ENCODE measurements at places on chromosomes 5 and 9.

- peak; percentile 99 for ATAC-seq
These were observed 54.0 kb downstream of the PCA3 start for GRCh38 chr9:76818271-76818670.

- ATAC-seq, result no peak
These were observed 78.9 kb upstream of the ADRB2 start for GRCh38 chr5:148747536-148747906.

GRCh38 chr9:109450346-109450745 is 47.8 kb downstream of the PTPN3 start:
- ATAC-seq, result no peak

- no peak for ATAC-seq
These were observed 197.1 kb downstream of the NTRK2 start for GRCh38 chr9:84866396-84867175.

DNA sequence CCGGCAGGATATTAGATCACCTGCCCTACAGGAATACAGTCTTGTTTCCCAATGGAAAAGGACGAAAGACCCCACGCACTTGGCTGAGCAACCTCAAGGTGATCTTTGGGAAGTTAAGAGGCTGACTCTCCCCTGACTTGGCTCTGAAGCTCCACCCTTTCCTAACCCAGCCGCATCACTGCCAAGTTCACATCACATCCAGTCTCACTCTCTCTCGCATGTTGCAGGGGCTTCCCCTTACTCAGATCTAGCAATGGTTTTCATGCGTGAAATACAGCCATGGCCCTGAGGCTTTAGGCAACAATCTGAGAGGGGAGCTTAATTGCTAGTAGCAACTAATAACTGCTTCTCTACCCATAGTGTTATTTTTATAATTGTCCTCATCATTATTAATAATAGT is 211.6 kb downstream of the DOCK8 start:
- no peak for ATAC-seq

- no peak for ATAC-seq
These were observed 36.7 kb upstream of the ORM1 start for GRCh38 chr9:114286146-114286679.

DNA sequence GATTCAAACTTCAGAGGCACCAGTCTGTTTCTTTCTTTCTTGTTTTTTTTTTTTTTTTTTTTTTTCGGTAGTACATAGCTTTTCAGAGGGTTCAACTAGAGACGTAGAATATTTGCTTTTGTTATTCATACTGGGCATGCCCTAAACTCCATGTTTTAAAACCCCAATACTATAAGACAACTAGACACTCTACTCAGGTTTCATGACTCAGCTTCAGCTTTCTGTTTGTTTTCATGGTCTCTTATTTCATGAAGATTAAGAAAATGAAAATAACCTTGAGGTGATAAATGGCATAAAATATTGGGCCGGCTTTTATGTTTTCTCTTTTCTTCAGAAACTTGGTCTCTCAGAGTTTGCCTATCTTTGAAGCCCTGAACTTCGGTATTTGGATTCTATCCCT is 2126.3 kb upstream of the ACO1 start:
- ATAC-seq, result no peak

DNA sequence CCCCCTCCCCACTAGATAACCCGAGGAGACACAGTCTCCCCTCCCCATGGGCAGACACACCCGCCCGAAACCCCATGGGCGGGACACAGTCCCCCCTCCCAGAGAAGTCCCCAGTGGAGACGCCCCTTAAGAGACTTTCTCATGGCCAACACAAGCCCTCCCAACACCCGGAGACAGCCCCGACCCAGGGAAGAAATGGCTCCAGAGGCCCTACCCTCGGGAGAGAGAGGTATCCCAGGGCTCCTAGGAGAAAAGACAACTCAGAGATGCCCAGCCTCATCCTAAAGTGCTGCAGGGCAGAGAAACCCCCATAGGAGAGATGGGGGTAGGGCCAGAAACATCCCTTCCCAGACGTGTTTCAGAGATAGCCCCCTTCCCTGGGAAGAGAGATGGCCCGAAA is 27.4 kb downstream of the PCDH1 start:
- ATAC-seq, result no peak

GRCh38 chr9:109355564-109356297 is 34.9 kb upstream of the EPB41L4B start:
- peak; percentile 49 for ATAC-seq

DNA sequence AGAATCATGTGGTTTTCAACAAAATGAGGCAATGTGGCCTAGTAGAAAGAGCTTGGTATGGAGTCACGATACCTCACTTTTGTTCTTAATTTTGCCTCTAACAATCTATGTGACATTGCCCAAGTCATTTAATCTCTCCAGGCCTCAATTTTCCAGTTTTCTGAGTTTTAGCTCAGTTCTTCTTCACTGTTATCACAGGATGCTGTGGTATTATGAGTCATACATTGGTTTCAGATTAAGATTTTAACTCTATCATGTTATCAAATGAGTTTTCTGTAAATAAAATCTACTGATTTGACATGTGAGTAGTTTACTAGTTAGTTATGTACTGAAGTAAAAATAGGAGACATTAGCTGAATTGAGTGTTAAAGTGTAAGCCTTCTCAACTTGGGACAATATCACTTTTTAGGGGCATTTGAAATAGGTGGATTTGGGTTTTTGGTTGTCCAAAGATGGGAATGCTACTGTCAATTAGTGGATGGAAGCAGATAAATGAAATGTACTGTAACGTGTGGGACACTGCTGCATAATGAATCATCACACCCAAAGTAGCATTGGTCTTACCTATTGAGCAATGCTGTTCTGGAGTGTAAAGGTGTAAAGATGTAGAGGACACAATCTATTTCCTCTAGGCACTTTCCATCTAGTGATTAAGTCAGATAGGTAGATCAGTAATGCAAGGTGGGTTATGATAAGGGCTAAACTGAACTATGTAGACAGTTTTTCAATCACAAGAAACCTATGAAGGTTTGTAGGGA is 73.3 kb downstream of the NNT start:
- ATAC-seq, result no peak

DNA sequence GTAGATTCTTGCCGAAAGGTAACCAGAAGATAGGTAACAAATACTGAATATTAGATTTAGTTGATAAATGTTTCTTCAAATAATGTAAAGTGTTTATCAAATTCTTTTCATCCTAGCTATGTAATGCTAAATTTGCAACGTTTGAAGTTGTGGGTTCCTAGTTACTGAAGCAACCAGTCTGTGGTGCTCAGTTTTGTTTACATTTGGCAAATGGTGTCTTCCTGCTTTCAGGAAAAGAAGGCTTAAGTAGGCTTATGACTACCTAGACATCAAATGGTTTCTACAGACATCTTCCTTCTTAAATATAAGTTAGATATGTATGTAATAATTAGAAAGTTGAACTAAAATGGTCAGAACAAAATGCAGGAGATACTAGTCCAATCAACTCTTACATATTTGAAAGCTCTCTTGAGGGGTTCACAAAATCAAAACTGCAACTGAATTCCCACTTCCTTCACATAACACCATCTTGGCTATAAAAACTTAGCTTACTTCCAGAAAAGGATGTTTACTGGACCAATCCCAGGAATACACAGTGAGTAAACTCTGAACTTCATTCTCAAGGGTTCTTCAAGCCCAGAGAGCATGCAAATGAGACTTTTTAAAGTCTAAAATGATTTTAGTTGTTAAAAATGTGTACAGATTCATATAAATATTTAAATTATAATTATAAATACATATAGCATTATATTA is 125.7 kb upstream of the ITGA1 start:
- no peak for ATAC-seq

DNA sequence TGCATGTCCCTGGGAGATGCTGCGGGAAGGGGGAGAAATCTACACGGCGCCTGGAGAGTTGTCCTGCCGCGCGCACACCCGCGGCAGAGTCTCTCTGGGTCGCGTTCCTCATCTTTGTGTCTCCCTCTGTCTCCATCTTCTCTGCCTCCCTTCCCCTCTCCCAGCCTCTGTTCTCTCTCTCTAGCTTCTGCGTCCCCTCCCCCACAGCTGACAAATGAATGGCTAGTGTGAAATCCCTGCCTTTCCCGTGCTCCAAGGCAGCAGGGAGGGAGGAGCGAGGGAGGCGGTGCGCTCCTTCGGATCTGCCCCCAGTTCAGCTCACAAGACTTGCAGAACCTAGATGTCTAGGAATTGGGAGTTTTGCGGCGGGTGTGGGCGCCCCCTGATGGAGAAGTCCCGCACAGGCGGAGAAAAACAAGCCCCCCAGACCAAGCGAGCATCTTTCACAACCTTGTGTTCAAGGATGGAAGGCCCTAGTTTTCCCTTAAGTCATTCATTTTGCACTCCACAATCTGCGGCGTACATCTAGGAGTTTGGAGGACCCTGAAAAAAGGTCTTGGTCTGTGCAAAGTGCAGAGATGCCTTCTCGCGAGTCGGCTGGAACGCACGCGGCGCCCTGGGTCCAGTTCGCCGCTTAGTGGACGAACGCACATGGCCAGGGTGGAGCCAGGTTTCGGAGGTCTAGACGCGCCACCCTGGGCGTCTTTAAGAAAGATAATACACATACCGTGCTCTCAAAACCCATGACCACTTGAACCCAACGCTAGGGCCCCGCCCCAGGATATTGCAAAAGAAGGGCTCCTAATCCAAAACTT is 2.0 kb downstream of the VCAN start:
- peak; percentile 78 for ATAC-seq

DNA sequence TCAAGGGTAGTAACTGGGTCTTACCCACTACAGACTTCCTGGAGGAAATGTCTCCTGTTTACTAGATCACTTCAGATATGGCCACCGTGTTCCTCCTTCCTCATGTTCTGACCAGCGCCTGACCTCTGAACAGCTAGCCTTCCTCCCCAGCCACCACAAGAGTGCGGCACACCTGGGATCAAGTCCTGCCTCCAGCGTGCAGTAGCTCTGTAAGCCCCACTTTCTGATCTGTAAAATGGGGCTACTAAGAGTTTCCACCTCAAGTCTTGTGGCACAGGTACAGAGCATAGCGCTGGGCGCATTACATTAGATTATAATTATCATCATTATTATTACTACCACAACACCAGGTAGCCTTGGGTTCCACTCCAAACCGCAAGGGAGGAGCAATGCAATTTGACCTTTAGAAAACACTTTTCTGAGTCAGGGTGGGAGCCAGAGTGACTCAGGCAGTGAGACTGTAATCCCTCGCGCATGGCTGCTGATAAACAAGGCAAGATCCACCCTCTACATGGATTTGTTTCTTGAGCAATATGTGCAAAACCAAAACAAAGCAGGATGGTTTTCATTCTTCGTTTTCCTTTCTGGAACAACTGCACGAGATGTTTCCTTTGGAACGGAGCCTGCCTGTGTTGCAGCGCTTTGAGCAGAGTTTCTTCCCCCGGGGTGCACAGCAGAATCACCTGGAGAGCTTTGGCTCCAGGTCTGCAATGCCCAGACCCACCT is 65.0 kb upstream of the ANGPTL2 start:
- ATAC-seq, result peak; percentile 94

GRCh38 chr5:152366716-152367115 is 38.4 kb downstream of the NMUR2 start:
- ATAC-seq, result no peak

DNA sequence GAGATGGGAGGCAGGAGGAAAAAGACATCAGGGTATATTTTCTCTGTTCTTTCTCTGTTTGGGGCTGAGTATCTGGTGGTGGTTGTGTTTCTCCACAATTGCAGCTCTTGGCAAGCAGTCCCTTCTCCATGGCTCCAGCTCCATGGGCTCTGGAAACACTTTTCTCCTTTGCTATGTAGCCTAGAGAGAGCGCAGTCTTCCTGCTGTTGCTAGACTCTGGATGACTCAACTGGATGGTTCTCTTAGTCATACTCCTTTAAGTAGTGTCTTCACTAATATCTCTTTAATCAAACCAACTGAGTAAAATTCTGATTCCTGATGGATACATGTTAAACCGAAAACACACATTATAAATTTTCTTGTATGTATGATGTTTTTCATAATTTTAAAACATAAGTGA is 3.3 kb upstream of the PLGRKT start:
- no peak for ATAC-seq

GRCh38 chr9:69174616-69175463 is 763 bp downstream of the TJP2 start:
- peak; percentile 68 for ATAC-seq

DNA sequence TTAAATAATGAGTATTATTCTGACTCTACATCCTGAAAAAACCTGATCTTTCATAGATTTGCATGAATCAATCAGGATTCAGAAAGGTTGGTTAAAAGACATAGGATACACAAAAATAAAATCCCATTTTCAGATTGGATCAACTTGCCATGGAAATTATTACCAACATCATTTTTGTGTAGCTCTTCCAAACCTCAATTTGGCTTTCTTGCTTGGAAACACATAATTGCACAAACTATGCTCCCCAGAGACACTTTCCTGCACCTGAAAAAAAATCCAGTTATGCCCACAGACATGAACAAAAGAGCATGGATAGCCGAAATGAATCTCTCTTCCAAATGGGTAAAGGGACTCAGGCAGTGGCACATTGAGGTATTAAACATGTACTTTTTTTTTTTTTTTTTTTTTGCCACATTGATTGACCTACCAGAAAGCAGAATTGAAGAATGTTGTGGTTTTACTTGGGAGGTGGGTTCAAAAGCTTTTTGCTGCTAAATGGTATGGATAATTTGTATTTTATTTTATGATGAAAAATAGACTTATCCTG is 135.4 kb upstream of the FBN2 start:
- ATAC-seq, result no peak

- ATAC-seq, result no peak
These were observed 16.9 kb upstream of the ABCA1 start for GRCh38 chr9:104944871-104945270.

DNA sequence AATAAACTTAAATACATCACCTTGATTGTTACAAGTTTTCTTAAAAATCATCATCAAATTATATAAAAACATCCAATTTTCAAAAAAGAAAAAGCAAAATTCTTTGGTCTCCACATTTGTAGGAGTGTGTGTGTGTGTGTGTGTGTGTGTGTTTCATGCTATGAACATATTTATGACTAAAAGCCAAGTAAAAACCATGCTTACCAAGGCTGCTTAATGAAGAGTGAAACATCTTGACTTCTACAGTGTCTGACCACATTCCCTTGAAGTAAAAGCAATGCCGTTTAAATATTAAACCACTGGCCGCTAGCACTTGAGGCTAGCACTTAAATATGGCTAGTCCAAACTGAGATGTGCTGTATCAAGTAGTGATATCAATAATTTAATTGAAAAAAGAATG is 549.1 kb upstream of the CCNG1 start:
- no peak for ATAC-seq

DNA sequence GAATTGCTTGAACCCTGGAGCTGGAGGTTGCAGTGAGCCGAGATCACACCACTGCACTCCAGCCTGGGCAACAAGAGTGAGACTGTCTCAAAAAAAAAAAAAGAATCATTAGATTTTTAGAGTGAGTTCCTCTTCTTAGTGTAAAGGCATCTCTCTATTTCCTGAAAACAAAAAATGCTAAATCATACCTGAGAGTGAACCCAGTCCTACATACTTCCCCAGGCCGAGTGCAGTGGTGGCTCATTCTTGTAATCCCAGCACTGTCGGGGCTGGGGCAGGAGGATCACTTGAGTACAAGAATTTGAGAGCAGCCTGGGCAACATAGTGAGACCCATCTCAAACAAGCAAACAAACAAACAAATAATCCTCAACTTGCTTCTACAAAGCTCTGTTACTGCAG is 38.2 kb upstream of the LPAR1 start:
- ATAC-seq, result no peak
